ENCODE measurements at places on chromosomes 6 and 20. TPM values are rescaled to one million over a fixed set of nuclear protein-coding genes. Genes with fewer than 3 reads are reported as not detected.

SCRT2 gene
- 0.36 TPM for polyA plus RNA-seq

MOG gene
- 1.7 TPM for polyA plus RNA-seq

SLC35F1 gene
- polyA plus RNA-seq, result 22.7 TPM

GABRR1 gene
- polyA plus RNA-seq, result 0.85 TPM

SLC26A8 gene
- polyA plus RNA-seq, result 2.9 TPM

PPP1R16B gene
- polyA plus RNA-seq, result 7.0 TPM

TINAG gene
- not detected for polyA plus RNA-seq

C2 gene
- polyA plus RNA-seq, result not detected

TRAPPC3L gene
- polyA plus RNA-seq, result 0.30 TPM

FKBP1C gene
- 0.38 TPM for polyA plus RNA-seq

NOX3 gene
- polyA plus RNA-seq, result 2.4 TPM

DXO gene
- polyA plus RNA-seq, result 21.2 TPM

ELOVL2 gene
- 9.4 TPM for polyA plus RNA-seq

BMP6 gene
- polyA plus RNA-seq, result 4.7 TPM

ANGPT4 gene
- not detected for polyA plus RNA-seq

SLC32A1 gene
- 29.4 TPM for polyA plus RNA-seq

RGS17 gene
- polyA plus RNA-seq, result 5.8 TPM

WDR27 gene
- polyA plus RNA-seq, result 1.8 TPM

SNX21 gene
- polyA plus RNA-seq, result 2.8 TPM

HLA-DQB1 gene
- polyA plus RNA-seq, result 1.0 TPM

OR11A1 gene
- polyA plus RNA-seq, result not detected

FAM83C gene
- not detected for polyA plus RNA-seq

LRRC73 gene
- polyA plus RNA-seq, result 6.4 TPM

COL9A1 gene
- polyA plus RNA-seq, result 2.4 TPM

PRR18 gene
- 0.15 TPM for polyA plus RNA-seq

CCR6 gene
- polyA plus RNA-seq, result 1.5 TPM

THBS2 gene
- polyA plus RNA-seq, result 1.9 TPM

HUS1B gene
- polyA plus RNA-seq, result not detected

RIOK1 gene
- 14.3 TPM for polyA plus RNA-seq

HLA-DPB1 gene
- 112 TPM for polyA plus RNA-seq

ARMC12 gene
- polyA plus RNA-seq, result not detected

PSMG4 gene
- polyA plus RNA-seq, result 43.5 TPM

OPN5 gene
- polyA plus RNA-seq, result 2.9 TPM

PRICKLE4 gene
- not detected for polyA plus RNA-seq

COL19A1 gene
- polyA plus RNA-seq, result not detected

Measured in Purkinje cell (primary cell).